Activated CD8-positive, alpha-beta memory T cell treated with anti-CD3 and anti-CD28 coated beads, Interleukin-2, amount 10 ng/mL, durations not matched to agents 7 days and 5 days (primary cell): ENCODE measurements at places on chromosomes 16 and 17. TPM values are rescaled to one million over a fixed set of nuclear protein-coding genes. Genes with fewer than 3 reads are reported as not detected.

GRCh38 chr17:28480799-28481571, 7.5 kb downstream of the SLC13A2 start:
- DNase-seq: no peak
- no peaks in the 10 kb centered on the region for H3K36me3 ChIP-seq
- H3K4me1 ChIP-seq: peaks cover 17% of the 10 kb centered on the region
- H3K4me3 ChIP-seq: no peak overlapping the region

DNA sequence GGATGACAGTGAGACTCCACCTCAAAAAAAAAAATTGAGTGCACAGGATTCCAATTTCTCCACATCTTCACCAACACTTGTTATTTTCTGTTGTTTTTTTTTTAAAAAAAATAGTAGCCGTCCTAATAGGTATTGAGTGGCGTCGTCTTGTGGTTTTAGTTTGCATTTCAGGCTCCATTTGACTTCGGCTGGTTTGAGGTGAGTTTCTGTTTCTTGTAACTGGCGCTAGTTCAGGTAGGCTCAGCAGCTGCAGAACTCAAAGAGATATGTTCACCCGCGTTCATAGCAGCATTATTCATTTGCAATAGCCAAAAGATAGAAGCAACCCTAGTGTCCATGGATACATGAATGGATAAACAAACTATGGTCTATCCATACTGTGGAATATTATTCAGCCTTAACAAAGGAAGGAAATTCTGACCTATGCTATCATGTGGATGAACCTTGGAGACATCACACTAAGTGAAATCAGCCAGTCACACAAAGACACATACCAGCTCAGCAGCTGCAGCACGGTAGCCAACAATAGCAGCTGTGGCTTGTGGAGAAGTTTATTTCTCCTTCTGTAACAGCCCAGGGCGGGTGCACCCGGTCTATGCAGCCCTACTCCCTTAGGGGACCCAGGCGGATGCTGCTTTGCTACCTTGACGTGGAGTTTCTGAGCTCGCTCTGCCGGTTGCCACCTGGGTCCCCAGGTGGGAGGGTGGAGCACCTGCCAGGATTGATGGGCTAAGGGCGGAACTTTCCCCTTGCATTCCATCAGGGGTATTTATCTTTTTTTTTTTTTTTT, 44.9 kb downstream of the TMEM235 start:
- H3K27me3 ChIP-seq: peaks cover 17% of the 10 kb centered on the region
- DNase-seq: no peak
- H3K4me3 ChIP-seq: no peak overlapping the region
- no peak overlapping the region for H3K27ac ChIP-seq

DNA sequence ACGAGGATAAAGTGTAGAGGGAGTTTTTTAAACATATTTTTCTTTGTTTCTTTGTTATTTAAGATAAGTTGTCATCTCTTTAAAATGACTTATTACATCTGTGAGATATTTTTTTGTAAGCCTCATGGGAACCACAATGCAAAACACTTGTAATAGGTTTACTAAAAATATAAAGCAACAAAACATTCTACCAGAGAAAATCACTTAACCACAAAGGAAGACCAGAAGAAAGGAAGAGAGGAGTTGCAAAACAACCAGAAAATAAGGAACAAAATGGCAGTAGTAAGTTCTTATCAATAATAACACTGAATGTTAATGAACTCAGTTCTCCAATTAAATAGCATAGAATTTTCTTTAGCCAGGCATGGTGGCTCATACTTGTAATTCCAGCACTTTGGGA, 22.9 kb downstream of the DHRS7B start:
- DNase-seq: no peak
- H3K27me3 ChIP-seq: no peaks in the 10 kb centered on the region
- peaks cover 53% of the 10 kb centered on the region for H3K36me3 ChIP-seq
- no peak overlapping the region for H3K4me3 ChIP-seq
- no peak overlapping the region for H3K27ac ChIP-seq

DNA sequence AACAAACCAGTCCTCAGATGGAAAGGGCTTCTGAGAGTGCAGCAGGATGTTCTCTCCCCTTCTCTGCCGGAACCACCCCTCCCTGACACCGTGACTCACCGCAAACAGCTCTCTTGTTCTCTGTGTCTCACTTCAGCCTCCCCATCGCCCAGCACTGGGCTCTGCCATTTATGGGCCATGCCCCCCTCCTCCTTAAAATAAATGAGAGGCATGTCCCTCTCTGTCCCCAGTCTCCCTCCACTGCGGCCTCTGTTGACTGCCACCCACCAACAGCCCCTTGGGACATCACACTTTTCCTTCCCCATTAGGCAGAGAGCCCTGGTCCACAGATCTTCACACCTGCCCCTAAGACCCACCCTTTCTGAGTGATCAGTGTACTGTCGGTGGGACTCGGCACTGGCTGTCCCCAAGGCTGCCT, 6.3 kb downstream of the CCDC102A start:
- DNase-seq: peak; percentile 93
- peaks cover 58% of the 10 kb centered on the region for H3K4me1 ChIP-seq
- H3K27ac ChIP-seq: peak overlapping the region; percentile 99
- H3K27me3 ChIP-seq: no peaks in the 10 kb centered on the region
- H3K4me3 ChIP-seq: peak overlapping the region; percentile 56

DNA sequence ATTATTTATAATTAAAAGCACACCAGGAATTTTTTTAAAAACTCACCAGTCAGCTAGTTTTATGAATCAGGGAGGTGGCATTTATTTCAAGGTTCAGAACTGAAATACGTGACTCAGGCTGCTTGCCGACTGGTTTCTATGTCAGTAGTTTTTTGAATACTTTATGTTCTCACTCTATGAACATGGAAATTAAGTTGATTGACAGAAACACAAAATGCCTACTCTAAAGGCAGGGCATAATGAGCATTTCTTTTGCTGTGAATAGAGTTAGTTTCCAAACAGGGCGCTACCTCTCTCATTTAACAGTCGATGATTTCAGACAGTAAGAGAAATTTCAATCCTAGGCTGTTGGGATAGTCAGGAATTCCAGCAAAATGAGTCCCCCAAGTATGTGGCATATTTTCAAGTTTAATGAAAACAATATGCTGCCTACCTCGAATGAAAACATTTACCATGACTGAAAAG, 6.7 kb downstream of the HS3ST3B1 start:
- no peak for DNase-seq
- peaks cover 53% of the 10 kb centered on the region for H3K4me1 ChIP-seq
- H3K27ac ChIP-seq: no peak overlapping the region
- peaks cover 11% of the 10 kb centered on the region for H3K27me3 ChIP-seq
- no peak overlapping the region for H3K4me3 ChIP-seq

GRCh38 chr16:49498666-49499413, 125.2 kb downstream of the C16orf78 start:
- H3K27me3 ChIP-seq: no peaks in the 10 kb centered on the region
- H3K4me1 ChIP-seq: peaks cover 2% of the 10 kb centered on the region
- no peak for DNase-seq
- H3K4me3 ChIP-seq: no peak overlapping the region
- H3K36me3 ChIP-seq: no peaks in the 10 kb centered on the region

GRCh38 chr17:60155815-60156214, 6.0 kb downstream of the CA4 start:
- no peaks in the 10 kb centered on the region for H3K36me3 ChIP-seq
- no peak for DNase-seq
- H3K4me1 ChIP-seq: peaks cover 8% of the 10 kb centered on the region

- H3K4me3 ChIP-seq: no peak overlapping the region
- no peak overlapping the region for H3K27ac ChIP-seq
- H3K27me3 ChIP-seq: no peaks in the 10 kb centered on the region
- no peak for DNase-seq
- H3K4me1 ChIP-seq: no peaks in the 10 kb centered on the region
Measured at GRCh38 chr16:53678756-53679343, 24.8 kb downstream of the RPGRIP1L start.

DNA sequence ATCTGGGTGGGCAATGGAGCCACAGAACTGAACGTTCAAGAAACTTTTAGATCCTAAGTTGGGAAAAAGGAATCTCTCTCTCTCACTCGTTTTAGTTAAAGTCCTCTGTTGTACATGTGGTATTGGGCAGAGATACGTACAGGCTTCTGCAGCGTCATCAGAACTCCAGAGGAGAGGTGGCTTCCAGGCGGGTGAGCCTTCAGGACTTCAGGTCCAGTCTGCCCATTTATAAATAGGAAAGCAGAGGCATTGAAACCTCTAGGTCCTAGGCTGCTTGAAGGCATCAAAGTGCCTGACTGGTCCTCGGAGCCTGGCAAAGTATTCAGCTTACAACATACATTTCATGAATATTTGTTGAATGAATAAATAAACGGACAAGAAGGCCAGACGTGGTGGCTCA, 8.1 kb upstream of the TNFRSF13B start:
- no peak overlapping the region for H3K27ac ChIP-seq
- no peak for DNase-seq
- H3K36me3 ChIP-seq: no peaks in the 10 kb centered on the region
- H3K27me3 ChIP-seq: peaks cover 3% of the 10 kb centered on the region
- peaks cover 21% of the 10 kb centered on the region for H3K4me1 ChIP-seq

DNA sequence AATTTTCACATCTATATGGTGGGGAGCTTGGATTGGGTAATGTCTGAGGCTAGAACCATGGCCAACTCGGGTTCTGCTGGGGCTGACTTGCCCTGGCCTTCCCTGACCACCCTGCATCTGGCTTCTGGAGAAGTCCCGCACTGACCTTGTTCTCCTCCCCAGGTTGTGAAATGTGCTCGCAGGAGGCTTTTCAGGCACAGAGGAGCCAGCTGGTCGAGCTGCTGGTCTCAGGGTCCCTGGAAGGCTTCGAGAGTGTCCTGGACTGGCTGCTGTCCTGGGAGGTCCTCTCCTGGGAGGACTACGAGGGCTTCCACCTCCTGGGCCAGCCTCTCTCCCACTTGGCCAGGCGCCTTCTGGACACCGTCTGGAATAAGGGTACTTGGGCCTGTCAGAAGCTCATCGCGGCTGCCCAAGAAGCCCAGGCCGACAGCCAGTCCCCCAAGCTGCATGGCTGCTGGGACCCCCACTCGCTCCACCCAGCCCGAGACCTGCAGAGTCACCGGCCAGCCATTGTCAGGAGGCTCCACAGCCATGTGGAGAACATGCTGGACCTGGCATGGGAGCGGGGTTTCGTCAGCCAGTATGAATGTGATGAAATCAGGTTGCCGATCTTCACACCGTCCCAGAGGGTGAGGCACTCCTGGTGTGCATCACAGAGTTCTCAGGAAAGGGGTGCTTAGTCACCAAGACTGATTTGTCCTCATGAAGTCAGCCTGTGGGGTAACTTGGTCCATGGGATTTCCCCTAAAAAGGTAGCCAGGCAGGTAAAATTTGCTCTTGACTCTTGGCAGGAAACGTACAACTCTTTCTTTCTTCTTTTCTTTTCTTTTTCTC, 6.1 kb downstream of the NOD2 start:
- no peak for DNase-seq
- H3K27me3 ChIP-seq: no peaks in the 10 kb centered on the region
- H3K4me3 ChIP-seq: no peak overlapping the region
- peaks cover 36% of the 10 kb centered on the region for H3K36me3 ChIP-seq

DNA sequence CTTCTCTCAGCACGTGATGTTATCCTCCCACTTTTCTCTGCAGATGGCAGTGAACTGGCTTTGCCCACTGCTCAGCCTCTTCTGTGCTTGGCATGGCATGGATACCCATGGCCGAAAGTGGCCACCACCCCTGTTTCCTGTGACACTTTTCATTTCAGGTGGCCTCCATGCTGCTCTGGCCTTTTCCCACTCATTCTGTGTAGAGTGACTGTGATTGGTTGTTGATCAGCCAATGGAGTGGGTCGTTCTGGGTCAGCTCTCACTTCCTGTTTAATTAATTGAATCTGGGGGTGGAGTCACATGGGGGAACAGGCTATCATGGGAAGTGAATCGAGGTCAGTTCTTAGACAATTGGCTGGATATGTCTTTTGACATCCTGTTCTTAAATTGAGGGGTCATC, 350.1 kb upstream of the EEF2KMT start:
- no peaks in the 10 kb centered on the region for H3K36me3 ChIP-seq
- H3K4me3 ChIP-seq: no peak overlapping the region
- H3K4me1 ChIP-seq: no peaks in the 10 kb centered on the region
- DNase-seq: no peak
- no peaks in the 10 kb centered on the region for H3K27me3 ChIP-seq

- peaks cover 11% of the 10 kb centered on the region for H3K4me1 ChIP-seq
- H3K36me3 ChIP-seq: peaks cover 37% of the 10 kb centered on the region
- no peak for DNase-seq
Measured at GRCh38 chr17:7589891-7590691, at the start of gene SOX15. Gene SOX15 (minus strand): TSS chr17:7590094. CDS start chr17:7589676, 418 bp downstream.

DNA sequence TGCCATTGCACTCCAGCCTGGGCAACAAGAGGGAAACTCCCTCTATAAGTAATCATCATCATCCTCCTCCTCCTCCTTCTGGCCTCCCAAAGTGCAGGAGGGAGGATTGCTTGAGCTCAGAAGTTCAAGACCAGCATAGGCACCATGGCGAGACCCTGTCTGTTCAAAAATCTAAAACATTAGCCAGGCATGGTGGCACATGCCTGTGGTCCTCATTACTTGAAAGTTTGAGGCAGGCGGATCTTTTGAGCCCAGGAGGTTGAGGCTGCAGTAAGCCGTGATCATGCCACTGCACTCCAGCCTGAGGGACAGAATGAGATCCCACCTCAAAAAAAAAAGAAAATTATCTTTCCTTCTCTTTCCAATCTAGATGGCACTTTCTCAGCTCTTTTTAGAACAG, 27.8 kb downstream of the PKD1L3 start:
- H3K4me1 ChIP-seq: no peaks in the 10 kb centered on the region
- DNase-seq: no peak
- no peaks in the 10 kb centered on the region for H3K36me3 ChIP-seq

GRCh38 chr17:80036715-80037477, 454 bp downstream of the CCDC40 start:
- peak overlapping the region; percentile 19 for H3K27ac ChIP-seq
- DNase-seq: peak; percentile 52
- H3K4me1 ChIP-seq: peaks cover 12% of the 10 kb centered on the region
- H3K4me3 ChIP-seq: peak overlapping the region; percentile 67

GRCh38 chr16:77724174-77724573, 1.9 kb downstream of the NUDT7 start:
- H3K4me1 ChIP-seq: peaks cover 10% of the 10 kb centered on the region
- peaks cover 3% of the 10 kb centered on the region for H3K36me3 ChIP-seq
- H3K27me3 ChIP-seq: no peaks in the 10 kb centered on the region
- H3K27ac ChIP-seq: no peak overlapping the region
- no peak for DNase-seq
- H3K4me3 ChIP-seq: no peak overlapping the region

Gene EFCAB5
- total RNA-seq: 0.70 TPM

Gene FBXW10
- total RNA-seq: not detected

Gene GAA
- total RNA-seq: 31.9 TPM

Gene ENGASE
- total RNA-seq: 42.9 TPM

Gene OMG
- total RNA-seq: 0.54 TPM

Gene FBXW10B
- 0.30 TPM for total RNA-seq

Gene ITGAD
- total RNA-seq: 0.09 TPM

Gene SMIM22
- not detected for total RNA-seq

Gene FBXO39
- total RNA-seq: 0.42 TPM

Gene KCTD19
- 1.1 TPM for total RNA-seq
